ENCODE measurements at places on chromosomes 16 and 17.

GRCh38 chr17:79622122-79622601 is 11.3 kb upstream of the RBFOX3 start:
- DNase-seq = no peak

- DNase-seq = peak; percentile 52
Observed at GRCh38 chr17:37608351-37609169, 658 bp downstream of the SYNRG start.

GRCh38 chr17:16378636-16379282 is 2.1 kb upstream of the UBB start:
- no peak for DNase-seq

GRCh38 chr17:62725791-62726249 is 82.3 kb downstream of the MARCHF10 start:
- DNase-seq = no peak

GRCh38 chr17:57585341-57586195 is 159.5 kb downstream of the CCDC182 start:
- DNase-seq = no peak

- no peak for DNase-seq
Observed at GRCh38 chr17:44375196-44376017, 11.8 kb upstream of the FAM171A2 start.

DNA sequence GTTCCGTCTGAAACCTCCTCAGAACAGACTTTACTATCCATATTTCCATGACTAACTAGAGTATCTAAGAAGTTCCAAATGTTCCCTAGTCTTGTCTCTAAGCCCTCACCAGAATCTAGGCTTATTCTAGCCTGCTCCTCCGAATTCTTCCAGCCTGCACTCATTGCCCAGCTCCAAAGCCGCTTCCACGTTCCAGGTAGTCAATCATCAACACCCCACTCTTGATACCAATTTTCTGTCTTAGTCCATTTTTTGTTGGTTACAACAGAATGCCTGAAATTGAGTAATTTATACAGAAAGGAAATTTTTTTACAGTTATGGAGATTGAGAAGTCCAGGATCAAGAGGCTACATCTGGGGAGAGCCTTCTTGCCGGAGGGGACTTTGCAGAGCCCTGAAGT is 21.1 kb downstream of the SLC38A8 start:
- no peak for DNase-seq

DNA sequence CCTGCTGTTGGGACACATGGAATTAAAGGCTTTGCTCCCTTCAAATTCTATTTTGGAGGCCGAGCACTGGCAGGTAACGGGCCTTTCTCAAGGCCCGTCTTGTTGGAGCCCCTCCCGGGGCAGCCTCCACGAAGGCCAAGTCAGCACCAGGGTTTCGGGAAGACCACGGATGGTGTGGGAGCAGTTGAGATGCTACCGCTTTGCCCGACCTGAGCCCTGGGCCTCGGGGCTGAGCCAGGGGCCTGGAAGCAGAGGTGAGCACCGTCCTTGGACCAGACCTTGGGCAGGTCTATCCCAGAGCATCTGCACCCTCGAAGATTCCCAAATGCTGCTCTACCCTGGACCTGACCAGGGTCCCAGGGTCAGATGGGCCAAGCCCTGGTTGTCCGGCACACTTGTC is 23.0 kb downstream of the C17orf100 start:
- DNase-seq = no peak
